ENCODE measurements at places on chromosomes 1 and 21.

DNA sequence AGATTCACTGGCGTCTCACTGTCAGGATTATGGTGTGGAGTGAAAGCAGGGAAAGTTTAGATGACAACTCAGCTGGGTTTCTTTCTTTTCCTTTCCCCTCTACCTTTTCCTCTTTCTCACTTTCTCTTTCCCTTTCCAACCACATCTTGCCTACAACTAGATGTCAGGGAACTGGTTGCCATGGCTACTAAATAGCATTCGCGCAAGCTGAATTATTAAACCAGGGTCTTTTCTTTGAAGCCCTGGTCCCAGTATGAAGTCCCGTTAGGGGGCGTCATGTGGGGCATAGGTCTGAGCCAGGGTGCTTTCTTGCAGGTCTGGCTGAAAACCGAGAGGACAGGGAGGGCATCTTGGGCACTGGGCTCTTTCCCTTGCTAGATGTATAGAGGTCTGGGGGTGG is 168.4 kb upstream of the CACNA1E start:
- no peaks in the 10 kb centered on the region for H3K27me3 ChIP-seq
- no peak for DNase-seq
- H3K4me3 ChIP-seq = no peak overlapping the region
- H3K36me3 ChIP-seq = no peaks in the 10 kb centered on the region
- H3K27ac ChIP-seq = no peak overlapping the region
- H3K4me1 ChIP-seq = no peaks in the 10 kb centered on the region

- no peak for DNase-seq
- no peak overlapping the region for H3K27ac ChIP-seq
- H3K27me3 ChIP-seq = no peaks in the 10 kb centered on the region
- no peak overlapping the region for H3K4me3 ChIP-seq
- no peaks in the 10 kb centered on the region for H3K4me1 ChIP-seq
Measured at GRCh38 chr1:37240897-37241296, 206.6 kb upstream of the GRIK3 start.

GRCh38 chr1:17671314-17671705 is 83.8 kb upstream of the ACTL8 start:
- no peak for DNase-seq
- H3K4me1 ChIP-seq = no peaks in the 10 kb centered on the region
- peaks cover 5% of the 10 kb centered on the region for H3K36me3 ChIP-seq
- H3K27ac ChIP-seq = no peak overlapping the region
- no peak overlapping the region for H3K4me3 ChIP-seq

DNA sequence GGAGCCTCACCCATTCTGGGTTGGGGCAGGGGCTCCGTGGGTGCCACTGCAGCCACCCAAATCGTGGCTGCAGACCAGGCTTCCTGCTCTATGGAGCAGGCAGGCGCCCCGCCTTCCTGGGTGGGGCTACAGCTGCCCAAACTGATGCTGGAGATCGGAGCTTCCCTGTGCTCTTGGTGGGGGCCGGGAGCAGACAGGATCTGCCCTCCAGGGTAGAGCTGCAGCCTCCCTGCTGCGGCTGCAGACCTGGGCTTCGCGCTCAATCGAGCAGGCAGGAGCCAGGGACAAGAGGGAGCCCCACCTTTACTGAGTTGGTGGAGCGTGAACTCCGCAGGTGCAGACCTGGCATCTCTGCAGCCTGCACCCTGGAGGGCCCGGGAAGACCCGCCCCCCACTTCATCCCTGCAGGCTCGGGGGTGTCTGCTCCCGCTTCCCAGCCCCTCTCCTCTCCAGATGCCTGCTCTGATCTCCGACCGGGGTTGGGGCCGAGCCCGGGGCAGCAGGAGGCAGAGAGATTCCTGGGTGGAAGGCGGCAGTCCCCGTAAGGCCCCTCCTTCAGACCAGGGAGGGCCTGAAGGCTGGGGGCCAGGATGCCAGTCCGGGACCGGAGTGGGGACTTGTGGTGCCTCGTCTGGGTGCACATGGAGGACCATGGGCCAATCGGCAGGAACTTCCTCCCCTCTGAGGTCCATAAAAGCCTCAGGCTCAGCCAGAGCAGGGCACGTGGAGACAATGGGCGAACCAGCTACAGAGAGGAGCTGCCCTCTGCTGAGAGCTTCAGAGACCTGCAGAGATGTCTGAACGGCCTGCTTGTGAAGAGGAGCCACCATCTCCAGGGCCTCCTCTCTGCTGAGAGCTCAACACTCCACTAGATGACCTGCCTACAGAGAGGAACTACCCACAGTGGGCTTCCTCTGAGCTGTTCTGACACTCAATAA is 359.3 kb downstream of the SMYD3 start:
- no peak overlapping the region for H3K4me3 ChIP-seq
- no peaks in the 10 kb centered on the region for H3K27me3 ChIP-seq
- no peak for DNase-seq
- no peak overlapping the region for H3K27ac ChIP-seq
- no peaks in the 10 kb centered on the region for H3K4me1 ChIP-seq
- no peaks in the 10 kb centered on the region for H3K36me3 ChIP-seq

- peaks cover 24% of the 10 kb centered on the region for H3K36me3 ChIP-seq
- peaks cover 9% of the 10 kb centered on the region for H3K4me1 ChIP-seq
- no peak for DNase-seq
- peak overlapping the region; percentile 64 for H3K27ac ChIP-seq
Measured at GRCh38 chr1:207755846-207756693, 4.2 kb downstream of the CD46 start.

DNA sequence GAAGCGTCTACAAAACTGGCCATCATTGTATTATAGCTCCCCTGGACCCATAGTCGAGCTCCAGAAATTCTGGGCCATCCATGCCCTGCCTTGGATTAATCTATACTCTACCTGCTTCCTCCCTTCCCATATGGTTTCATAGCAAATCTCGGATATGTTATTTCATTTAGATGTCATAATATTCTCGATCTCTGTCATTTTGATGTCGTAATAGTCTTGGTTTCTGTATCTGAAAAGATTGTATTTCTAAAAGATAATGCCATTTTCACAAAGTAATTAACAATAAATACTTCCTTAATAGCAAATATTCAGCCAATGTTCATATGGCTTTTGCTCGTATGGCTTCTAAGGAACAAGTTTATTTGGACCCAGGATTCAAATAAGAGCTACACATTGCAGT is 35.1 kb downstream of the DIP2A start:
- no peak for DNase-seq
- peaks cover 3% of the 10 kb centered on the region for H3K36me3 ChIP-seq
- no peak overlapping the region for H3K4me3 ChIP-seq
- no peaks in the 10 kb centered on the region for H3K27me3 ChIP-seq
